NCI-H510A treated with DMSO at 0.1 percent for 48 hours (cell line): ENCODE measurements at places on chromosomes 4 and X.

DNA sequence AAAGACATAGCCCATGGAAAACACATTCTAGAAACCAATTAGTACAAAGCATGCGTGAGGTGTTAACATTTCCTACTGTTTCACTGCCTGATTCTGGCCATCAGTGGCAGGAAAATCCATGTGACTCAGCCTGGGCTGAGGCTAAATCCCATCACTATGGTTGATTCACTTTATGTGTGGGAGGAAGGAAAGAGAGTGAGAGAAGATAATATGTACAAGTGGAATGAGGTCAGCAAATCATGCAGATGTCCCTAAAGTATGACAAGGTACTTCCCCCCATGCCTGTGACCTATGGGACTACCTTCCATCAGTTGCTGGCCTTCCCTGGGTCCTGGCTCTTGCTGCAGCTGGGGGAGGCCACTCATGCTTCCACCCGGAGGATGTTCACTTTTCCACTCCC lies 64.2 kb upstream of the MAP3K15 start:
- no peak for DNase-seq

GRCh38 chr4:148015058-148015457 lies 283.2 kb downstream of the ARHGAP10 start:
- DNase-seq: no peak

DNA sequence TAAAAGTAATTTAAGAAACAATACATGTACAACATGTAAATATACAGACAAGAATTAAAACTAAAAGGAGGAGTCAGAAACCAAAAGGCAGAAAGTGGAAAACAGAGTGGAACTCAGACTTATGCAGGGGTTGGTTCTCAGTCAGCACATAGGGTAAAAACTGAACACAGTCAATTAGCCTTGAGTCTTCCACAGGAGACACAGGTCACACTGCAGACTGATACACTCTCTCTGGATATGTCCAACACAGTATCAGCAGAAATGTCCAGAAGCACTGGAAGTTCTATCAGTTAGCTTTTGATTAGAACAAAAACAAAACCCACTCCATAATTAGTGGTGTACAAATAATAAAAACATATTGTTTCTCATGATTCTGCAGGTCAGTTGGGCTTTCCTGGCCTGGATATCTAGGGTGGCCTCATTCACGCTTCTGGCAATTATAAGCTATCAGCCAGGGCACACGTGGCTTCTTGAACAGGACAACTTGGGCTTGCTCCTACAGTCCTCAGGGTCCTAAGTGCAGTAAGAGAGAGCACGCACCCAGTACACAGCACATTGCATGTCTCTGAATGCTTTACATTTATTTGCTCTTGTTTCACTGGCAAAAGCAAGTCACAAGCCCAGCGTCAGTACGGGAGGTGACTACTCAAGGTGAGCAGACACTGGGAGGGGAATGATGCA lies 21.6 kb downstream of the TEC start:
- DNase-seq: no peak

- DNase-seq: no peak
These were observed 1.6 kb upstream of the ARHGAP10 start for GRCh38 chr4:147730333-147730732.

DNA sequence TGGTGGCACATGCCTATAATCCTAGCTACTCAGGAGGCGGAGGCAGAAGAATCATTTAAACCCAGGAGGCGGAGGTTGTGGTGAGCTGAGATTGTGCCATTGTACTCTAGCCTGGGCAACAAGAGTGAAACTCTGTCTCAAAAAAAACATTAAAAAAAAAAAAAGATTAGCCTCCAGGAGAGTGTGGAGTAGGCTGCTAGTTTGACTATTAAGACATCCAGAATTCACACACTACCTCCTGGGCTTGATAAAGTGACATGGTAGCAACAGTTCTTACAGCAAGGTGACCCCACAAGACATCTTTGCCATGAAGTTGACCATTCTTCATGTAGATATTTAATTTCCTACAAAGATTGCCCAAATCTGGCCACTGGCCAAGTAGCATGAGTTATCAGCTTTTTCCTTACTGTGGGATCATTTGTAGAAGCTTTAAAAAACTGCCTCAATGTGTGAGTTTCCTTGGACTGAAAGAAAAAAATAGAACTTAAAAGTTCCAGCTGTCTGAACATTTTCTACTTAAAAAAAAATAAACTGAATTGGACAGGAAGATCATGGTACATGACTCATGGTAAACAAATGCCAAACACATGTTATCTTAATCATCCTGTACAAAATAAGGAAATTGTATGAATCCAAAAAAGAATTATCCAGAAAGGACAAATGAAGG lies 35.3 kb upstream of the SPRY1 start:
- DNase-seq: no peak

DNA sequence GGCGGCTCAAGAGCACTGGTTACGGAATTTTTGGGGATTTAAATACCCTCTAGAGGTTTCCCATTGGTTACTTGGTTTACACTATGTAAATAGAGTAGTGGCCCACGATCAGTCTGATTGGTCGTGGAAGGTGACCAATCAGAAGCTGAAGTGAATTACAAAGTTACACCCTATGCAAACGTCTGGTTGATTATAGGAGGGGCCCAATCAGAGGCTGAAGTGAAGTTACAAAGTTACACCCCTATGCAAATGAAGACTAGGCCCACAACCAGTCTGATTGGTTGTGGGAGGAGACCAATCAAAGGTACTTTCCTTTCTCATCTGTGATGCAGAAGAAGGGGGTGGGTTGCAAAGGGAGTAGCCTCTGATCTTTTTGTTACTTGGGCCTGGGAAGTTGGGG lies 45.1 kb upstream of the HSD17B10 start:
- no peak for DNase-seq

DNA sequence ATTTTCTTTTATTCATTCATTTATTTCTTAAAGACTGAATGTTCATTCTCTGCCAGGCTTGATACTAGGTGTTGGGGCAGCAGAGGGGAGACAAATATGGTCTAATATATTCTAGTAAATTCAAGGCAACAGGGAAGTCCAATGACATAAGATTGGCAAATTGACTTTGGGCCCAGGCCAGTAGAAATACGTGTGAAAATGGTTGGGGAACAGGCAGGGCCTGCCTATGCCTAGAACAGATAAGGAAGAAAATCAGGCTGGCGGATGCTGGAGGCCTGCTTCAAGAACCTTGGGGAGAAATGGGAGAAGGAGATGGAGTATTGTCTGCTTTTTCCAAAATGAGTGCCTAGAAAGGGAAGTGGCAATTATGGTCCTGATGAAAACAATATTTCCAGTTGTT lies 108.6 kb downstream of the RTL5 start:
- DNase-seq: no peak

DNA sequence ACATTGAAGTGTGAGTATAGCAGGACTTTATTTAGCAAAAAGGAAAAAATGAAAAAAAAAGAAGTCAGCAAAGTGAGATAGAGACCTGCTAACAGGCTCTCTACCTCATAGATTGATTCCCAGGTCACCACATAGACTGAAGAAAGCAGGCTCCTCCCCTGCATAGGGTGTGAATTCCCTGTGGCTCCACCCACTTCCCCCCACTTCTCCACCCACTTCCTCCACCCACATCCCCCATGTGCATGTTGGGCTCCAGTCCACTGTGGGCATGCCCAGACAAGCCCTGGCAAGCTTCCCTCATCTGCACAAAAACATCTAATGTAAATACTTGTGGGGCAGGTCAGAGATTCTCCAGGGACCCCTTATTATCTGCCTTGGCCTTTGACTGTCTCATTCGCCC lies 97.8 kb downstream of the TMEM47 start:
- no peak for DNase-seq

DNA sequence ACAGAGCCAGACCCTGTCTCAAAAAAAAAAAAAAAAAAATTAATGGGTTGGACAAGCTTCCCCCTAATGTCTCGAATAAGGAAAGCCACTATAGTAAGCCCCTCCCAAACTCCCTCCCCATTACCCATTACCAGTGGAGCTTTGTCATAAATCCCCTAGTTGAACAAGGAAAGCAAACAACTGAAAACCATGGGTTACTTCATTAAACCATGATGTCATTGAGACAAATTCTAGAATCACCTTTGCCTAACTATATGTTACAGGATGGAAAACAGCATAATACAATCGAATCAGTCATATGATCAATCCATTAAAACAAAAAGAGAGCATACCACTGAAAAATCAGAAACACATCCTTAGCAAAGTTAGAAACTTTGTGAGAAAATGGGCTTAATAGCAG lies 8.2 kb downstream of the ARAP2 start:
- DNase-seq: no peak

GRCh38 chr4:110309675-110310074 lies 111.3 kb upstream of the ELOVL6 start:
- no peak for DNase-seq

GRCh38 chr4:123291329-123291728 lies 105.3 kb upstream of the SPRY1 start:
- no peak for DNase-seq

DNA sequence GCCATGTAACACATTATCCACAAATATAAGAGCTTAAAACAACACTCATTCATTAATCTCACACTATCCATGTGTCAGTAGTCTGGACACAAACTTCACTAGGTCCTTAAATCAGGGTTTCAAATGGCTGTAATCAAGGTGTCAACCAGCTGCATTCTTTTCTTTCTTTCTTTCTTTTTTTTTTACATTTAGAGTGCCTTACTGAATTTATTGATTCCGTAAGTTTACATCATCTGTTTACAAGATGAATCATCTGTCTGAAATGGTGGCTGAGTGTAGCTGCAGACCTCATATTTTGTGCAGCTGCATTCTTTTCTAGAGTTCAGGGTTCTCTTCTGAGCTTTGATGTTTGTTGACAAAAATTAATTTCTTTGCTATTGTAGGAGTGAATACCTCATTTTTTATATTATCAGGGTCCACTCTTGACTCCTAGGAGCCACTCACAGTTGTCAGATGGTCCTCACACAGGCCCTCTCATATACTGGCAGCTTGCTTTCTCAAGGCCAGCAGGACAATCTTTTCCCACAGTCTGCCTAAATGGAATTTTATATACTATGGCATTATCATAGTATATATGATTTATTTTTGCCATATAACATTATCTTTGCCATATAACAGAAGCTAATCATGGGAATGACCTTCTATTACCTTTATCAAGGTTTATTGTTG lies 37.8 kb downstream of the SPOCK3 start:
- DNase-seq: no peak

DNA sequence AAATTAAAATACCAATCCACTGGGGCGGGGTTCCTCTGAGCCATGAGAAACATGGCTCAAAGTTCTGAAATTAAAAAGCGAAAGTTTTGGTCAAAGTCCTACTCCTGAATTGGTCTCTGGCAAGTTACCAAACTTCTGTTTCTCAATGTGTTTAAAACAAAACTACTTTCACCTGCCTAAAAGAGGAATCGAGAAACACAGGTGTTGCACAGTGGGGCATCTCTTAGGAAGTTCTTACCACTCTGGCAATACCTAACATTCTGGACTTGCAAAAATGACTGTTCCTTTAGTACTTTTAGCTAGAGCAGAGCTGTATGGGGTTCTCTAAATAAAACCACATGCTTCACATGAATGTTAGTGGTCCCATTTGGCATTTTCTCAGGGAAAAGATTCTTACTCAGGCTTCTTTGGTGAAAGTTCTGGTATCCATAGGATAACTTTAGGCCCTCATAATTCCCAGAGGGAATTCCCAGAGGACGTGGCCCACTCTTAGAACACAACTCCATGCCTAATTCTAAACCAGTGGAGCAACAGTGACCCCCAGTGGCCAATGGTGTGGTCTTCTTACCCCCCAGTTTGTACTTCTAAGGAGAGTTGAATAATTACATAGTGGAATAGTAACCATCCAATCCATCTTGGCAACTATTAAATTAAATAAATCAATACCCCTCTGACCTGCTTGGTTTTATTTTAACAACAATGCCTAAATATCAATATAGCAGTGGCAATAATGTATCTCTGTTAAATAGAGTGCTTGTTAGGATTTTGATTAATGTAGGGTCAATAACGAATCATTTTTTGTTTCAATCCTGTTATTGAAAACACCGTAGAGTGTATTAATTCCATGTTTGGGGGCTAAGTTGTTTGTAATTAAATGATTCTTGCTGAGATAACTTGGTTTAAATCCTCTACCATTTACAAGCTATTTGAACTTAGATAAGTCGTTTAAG lies 21.9 kb downstream of the BMP3 start:
- DNase-seq: peak; percentile 33

- DNase-seq: no peak
These were observed 167.1 kb downstream of the NSUN7 start for GRCh38 chr4:40916880-40917279.

GRCh38 chr4:95524184-95524583 lies 24.6 kb downstream of the UNC5C start:
- no peak for DNase-seq

GRCh38 chr4:20418861-20419451 lies 167.3 kb downstream of the SLIT2 start:
- DNase-seq: peak; percentile 28

- no peak for DNase-seq
These were observed 120.8 kb downstream of the DTHD1 start for GRCh38 chr4:36402008-36402758.

DNA sequence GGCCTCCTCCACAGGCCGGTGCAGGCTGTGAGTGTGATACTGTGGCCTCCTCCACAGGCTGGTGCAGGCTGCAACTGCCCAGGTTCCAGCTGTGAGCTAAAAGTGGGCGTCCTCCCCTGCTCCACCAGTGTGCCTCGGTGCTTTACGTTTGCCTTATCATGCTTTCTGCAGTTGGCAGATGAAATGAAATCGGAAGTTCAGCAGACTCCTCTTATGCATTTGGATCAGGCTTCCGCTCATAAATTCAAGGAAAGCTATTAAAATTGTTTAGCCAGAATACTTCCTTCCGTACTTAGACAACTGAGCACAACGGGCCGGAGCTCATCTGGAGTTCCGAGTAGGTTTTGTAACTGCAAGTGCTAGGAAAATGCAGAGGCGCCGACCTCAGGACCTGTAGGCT lies 12.0 kb downstream of the CYP4V2 start:
- DNase-seq: no peak
